Activated CD4-positive, CD25-positive, alpha-beta regulatory T cell (primary cell): ENCODE measurements at places on chromosomes 5 and 9.

GRCh38 chr5:124524552-124525232 is 221.7 kb downstream of the ZNF608 start:
- DNase-seq, result no peak

GRCh38 chr5:151741678-151742423 is 16.6 kb downstream of the ATOX1 start:
- no peak for DNase-seq

DNA sequence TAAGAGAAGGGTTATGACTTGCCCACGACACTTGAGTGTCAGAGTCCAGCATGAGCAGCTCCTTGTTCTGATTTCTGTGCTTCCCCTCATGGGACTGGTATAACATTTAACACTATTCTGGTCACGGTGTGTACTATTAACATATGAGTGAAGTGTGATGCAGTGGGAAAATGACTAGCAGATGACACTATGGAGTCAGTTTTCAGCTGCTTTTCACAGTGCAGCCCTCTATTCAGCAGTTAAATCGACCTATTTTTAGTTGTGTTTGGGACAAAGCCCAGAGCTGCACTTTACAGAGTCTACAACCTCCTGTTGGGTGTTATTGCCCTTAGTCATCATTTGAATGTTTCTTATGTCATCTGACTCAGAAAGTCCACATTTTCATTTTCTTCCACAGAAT is 59.1 kb downstream of the CHSY3 start:
- DNase-seq, result no peak

GRCh38 chr9:23682891-23683431 is 143.1 kb downstream of the ELAVL2 start:
- no peak for DNase-seq

- DNase-seq, result no peak
Observed at GRCh38 chr9:107637421-107638420, 148.2 kb upstream of the KLF4 start.

DNA sequence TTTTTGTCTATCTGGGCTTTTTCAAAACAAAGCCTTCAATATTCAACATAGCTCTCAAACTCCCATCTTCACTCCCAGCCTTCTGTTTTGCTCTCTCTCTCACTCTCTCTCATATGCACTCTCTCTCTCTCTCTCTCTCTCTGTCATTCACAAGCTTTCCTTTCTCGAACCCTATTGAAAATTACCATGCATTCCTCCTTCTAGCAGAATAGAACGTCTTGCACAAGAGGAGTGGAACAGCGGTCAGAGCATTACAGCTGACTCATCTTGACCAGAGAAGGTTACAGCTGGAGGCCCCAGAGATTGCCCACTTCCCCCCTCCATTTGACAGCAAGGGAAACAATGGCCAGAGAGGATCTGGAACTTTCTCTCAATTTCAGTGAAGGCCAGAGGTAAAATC is 51.0 kb upstream of the LIFR start:
- DNase-seq, result no peak

- DNase-seq, result no peak
Observed at GRCh38 chr9:110455860-110456259, 118.2 kb upstream of the TXNDC8 start.

- DNase-seq, result no peak
Observed at GRCh38 chr9:81465468-81466011, 223.8 kb downstream of the TLE1 start.

- no peak for DNase-seq
Observed at GRCh38 chr9:112341730-112342129, 8.3 kb upstream of the PTBP3 start.

- no peak for DNase-seq
Observed at GRCh38 chr5:101306391-101307137, 403.5 kb upstream of the ST8SIA4 start.

- no peak for DNase-seq
Observed at GRCh38 chr5:80810425-80810824, 149.7 kb upstream of the RASGRF2 start.

DNA sequence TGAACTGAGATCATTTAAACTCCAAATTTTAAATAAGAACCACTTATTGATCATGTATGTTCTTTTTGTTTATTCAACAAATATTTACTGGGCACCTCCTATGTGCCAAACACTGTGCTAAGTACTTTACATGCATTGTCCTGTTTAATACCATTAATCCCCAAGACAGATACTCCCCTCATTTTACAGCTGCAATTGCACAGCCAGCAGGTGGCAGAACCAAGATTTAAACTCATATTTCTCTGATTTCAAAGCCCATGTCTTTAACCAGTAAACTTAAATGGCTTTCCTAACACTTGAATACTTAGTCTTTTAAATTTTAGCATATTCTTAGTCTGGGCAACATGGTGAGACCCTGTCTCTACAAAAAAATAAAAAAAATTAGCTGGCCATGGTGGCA is 43.4 kb upstream of the KIAA1958 start:
- no peak for DNase-seq

GRCh38 chr5:58188262-58188651 is 271.6 kb downstream of the PLK2 start:
- no peak for DNase-seq

GRCh38 chr9:121364077-121364476 is 6.0 kb downstream of the STOM start:
- no peak for DNase-seq

DNA sequence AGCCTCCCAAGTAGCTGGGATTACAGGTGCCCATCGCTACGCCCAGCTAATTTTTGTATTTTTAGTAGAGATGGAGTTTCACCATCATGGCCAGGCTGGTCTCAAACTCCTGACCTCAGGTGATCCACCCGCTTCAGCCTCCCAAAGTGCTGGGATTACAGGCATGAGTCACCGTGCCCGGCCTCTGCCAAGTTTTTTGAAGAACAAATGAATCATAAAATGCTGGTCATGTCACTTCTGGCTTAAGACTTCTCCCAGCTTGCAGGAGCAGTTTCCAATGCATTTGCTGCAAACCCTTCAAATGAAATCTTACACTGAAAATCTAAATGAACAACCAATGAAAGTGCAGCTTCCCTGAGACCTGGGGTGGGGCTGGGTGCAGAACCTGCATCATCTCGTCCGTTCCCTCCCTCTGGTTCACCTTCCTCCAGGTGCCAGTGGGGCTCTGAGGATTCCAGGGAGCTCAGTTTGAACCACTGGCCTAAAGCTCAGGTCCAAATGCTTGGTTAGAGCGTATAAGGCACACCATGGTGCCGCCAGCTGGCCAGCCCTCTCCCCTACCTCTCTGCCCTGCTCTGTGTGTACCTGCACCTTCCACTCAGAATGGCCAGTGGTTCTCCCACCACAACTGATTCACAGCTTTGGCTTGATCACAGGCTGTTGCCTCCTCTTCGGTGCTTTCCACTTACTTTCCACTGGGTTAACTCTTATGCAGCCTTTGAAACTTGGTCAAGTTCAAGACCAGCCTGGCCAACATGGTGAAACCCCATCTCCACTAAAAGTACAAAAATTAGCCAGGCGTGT is 39.8 kb upstream of the FUBP3 start:
- DNase-seq, result no peak

GRCh38 chr9:126374366-126374781 is 47.7 kb downstream of the MVB12B start:
- DNase-seq, result no peak

DNA sequence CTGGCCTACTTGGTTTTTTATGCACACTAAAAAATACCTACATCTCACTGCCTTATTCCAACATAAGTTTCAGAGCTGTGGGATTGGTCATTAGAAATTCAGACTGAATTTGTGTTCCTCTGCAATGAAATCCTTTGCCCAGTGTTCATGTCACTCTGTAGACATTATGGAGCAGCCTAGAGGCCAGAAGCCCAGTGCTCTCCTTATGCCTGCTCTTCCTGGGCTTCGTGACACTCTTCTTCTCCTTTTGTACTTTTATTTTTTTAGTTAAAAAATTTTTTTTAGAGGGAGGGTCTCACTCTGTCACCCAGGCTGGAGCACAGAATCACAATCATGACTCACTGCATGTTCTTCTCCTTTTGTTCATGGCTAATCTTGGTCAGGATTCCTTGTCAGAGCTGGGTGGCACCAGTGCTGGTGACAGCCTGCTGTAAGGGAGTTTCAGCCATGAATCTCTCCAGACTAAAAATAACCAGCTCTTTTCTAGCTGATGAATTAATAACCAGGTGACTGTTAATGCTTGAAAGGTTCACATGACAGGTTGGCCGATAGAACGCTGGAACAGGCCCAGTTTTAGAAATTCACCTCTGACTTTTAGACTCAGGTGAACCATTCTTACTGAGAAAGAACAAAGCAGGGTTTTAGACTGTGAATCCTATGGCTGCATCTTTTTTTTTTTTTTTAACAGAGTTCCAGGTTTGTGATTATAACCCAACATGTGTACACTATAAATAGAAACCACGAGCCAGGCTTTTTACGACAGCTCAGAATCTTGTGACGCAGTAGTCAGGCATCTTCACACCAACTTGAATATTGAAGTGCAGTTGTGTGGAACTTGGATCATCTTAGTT is 34.1 kb upstream of the C5orf47 start:
- DNase-seq, result no peak

- no peak for DNase-seq
Observed at GRCh38 chr9:76591256-76591950, 132.4 kb downstream of the GCNT1 start.

GRCh38 chr5:178353461-178353860 is 120.9 kb upstream of the PHYKPL start:
- DNase-seq, result no peak

DNA sequence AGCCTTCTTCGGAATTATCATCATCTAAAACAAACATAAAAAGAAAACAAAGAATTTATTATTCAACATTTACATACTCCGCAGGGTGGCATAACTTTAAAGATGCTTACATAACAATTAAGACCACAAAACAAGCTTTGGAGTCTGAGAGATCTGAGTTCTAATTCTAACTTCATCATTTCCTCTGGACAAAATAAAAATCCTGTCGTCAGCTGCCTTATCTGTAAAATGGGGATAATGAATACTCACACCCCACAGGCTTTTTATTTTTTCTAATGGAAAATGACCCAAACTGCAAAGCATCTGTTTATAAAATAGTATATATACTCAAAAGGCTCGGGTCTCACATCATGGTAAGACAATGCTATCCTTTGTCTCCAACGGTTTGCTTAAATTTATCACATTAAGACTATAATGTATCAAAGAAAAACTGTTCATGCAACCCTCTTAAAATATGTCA is 4.3 kb downstream of the ARRDC3 start:
- no peak for DNase-seq

DNA sequence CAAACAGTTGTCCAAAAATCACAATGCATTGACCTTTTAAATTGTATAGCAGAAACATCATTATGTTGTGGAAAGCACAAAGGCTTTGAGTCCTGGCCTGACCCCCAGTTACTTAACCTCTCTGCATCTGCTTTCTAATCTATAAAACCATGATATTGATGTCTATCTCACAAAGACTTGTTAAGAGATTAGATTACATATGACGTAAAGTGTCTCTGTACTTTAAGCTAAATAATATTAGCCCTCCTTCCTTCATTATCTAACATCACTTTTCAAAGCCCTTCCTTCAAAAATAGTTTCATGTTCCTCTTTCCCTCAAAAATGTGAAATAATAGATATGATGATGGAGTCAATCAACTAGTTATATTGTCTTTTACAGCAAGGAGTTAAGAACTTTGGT is 3.4 kb downstream of the ADAMTS6 start:
- DNase-seq, result no peak

GRCh38 chr9:134691695-134692572 is 50.3 kb downstream of the COL5A1 start:
- no peak for DNase-seq

DNA sequence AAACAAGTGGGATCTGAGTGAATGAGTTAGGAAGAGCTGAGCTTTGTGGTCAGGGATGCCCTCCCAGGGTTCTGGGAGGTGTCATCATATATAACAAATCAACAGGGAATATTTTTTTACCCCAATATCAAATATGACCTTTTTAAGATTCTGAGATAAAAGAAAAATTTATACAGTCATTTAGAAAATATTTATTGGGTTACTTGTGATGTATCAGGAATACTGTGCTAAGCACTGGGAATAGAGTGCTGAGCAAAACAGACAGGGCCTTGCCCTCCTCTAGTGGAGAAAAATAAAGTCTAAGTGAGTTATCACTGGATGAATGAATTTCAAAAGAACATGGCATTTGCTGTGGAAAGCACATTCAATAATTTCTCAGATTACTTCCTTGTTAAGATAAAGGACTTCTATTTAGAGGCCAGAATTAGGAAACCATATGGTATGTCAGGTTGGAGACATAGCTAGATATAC is 102.9 kb downstream of the BOD1 start:
- DNase-seq, result no peak

GRCh38 chr9:99299211-99300102 is 77.4 kb downstream of the SEC61B start:
- DNase-seq, result no peak

DNA sequence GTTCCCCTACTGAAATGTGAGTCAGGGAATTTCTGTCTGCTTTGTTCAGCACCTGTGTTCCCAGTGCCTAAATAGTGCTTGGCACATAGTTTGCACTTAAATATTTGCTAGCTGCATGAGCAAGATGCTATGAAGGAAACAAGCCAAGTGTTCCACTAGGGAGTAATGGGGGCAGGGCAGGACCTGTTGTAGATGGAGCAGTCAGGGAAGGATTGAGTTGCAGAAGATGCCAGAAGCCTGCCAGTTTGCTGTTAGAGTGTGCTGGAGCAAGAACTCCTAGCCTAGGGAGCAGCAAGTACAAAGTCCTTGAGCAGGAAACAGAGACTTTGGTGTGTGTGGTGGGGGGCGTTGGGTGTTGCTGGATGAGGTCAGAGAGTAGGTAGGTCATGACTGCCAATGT is 87.5 kb downstream of the DAB2IP start:
- no peak for DNase-seq

GRCh38 chr5:84688566-84688965 is 303.9 kb upstream of the EDIL3 start:
- DNase-seq, result no peak

- no peak for DNase-seq
Observed at GRCh38 chr9:86519066-86519615, 164.9 kb upstream of the TUT7 start.

DNA sequence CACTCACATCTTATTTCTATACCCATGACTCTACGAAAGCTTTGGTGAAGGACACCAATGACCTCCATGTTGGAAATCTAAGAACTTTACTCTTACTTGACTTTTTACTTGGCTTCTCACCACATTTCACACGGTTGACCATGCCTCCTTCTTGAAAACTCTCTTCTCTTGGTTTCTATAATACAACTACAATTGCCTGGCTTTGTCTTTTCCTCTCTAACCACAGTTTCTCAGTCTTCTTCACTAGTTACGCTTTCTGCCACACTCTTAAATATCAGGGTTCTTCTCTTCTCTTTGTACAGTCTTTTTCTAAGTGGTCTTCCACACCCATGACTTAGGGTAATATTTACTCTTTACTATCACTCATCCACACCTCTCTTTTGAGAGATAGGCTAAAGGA is 2079.8 kb upstream of the WWC1 start:
- no peak for DNase-seq

GRCh38 chr5:1348986-1349245 is 4.0 kb upstream of the CLPTM1L start:
- no peak for DNase-seq

GRCh38 chr9:100700689-100701318 is 122.9 kb downstream of the CAVIN4 start:
- DNase-seq, result no peak
